ENCODE measurements at places on chromosomes 11 and 22.

- no peak for DNase-seq
Observed at GRCh38 chr22:39938509-39939111, 21.6 kb upstream of the TMA7B start.

GRCh38 chr11:8368194-8368593 is 104.5 kb upstream of the LMO1 start:
- no peak for DNase-seq

DNA sequence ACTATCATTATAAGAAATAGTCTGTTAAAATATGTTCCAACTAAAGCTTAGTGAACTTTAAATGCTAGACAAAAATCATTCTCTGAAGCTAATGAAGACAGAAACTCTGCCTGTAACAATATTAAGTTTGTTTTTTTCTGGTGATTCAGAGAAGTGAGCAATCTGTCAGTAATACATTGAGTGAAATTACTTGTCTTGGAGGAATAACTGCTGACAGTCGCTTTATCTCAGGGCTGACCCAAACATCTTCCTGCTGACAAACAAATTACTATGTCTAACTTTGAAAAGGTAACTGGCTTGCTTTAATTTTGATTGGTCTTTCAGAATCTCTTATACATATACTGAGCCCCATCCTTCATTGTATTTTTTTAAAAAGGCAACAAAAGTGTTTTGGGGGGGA is 264.5 kb downstream of the SOX6 start:
- DNase-seq = no peak

DNA sequence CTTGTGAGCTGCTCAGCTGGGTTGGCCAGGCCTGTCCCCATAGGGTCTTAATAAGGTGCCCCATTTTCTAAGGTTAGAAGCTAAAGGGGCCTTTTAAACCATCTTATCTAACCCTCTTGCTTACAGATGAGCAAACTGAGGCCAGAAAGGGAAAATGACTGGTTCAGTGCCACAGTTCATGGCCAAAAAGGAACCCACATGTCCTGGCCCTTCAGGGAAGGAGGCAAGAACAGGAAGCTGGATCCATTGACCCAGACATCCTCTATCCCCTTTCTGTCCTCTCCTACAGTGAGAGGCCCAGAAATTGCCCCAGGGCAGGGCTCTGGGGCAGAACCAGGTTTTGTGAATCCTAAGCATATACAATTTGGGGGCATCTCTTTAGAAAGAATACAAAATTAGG is 10.0 kb downstream of the PRG3 start:
- no peak for DNase-seq

- DNase-seq = no peak
Observed at GRCh38 chr11:47828284-47828683, 19.9 kb downstream of the NUP160 start.

DNA sequence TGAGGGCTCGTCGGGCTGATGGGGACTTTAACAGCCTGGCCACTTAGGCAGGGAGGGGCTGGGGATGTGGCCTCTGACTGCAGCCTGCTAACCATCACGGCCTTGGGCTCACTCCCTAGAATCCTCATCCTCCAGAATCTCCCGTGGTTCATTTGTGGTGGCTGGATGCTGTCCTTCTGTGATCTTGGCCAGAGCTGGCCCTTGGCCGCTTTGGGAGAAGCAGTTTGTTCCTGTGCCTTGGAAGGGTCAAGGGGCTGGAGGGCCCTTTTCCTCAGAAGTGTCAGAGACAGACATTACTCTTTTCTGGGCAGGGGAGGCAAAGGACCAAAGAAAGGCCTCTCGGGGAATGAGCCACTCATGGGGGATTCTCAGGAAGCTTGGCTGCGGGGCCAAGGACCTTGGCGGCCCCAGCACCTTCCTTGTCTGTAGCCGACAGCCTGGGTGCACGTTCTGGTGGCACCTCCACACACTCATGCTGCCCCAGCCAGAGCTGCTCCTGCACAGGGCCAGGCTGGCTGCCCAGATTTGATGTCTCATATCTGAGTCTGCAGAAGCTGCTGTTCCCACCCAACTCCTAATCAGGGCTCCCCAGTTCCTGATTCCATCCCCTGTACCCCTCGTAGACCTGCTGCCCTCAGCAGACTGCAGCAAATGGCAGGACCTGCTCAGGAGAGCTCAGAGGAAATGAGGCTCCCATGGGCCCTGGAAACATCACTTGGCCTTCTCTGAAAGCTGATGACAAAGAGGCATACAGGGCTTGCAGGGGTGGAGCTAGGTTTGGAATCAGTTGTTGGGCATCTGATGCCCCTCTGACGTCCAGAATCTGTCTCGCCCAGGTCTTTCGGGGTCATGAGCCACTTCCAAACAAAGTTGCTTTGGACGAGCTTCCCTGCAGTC is 107.7 kb downstream of the CTTN start:
- no peak for DNase-seq

GRCh38 chr22:46652847-46653331 is 32.7 kb downstream of the GRAMD4 start:
- no peak for DNase-seq

- DNase-seq = no peak
Observed at GRCh38 chr22:39661842-39662685, 91.5 kb downstream of the CACNA1I start.

DNA sequence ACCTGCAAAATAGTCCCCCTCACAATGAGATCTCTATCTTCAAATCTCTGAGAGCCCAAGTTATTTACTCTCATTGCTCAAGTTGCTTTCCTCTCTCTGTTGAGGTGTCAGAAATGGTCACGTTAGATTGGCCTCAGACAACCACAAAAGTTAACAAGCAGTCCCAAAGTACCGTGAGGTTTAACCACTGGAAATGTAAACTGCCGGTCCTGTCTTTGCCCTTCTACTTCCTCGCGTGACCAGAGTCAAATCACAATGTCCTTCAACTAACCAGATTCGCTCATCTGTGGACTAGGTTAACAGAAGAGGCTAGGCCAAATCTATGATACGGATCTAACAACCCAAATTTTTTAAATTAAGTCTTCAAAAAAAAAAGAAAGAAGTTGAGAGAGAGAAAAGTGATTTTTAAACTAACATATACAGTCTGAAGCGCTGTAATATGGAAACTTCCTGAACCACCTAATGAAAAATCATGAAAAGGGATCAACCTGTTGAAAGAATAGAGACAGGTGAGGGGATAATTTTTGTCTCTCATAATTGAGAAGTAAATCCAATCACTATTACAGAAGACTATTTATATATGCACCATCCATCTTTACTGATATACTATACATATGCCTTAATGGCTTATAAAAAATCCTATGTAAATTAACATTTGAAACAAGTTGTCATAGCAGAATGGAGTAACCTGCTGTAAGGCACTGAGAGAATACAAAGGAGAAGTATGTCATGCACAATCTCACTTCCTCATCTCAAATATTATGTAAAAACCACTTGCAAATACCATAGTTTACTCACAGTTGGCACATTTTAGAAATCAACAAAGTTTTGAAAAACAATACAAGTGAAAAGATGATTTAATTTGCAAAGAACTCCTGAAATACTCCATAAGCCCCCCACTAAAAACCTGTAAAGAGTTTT is 3.3 kb upstream of the JAML start:
- no peak for DNase-seq

- DNase-seq = no peak
Observed at GRCh38 chr11:110762590-110762989, 50.4 kb upstream of the ARHGAP20 start.

- no peak for DNase-seq
Observed at GRCh38 chr11:87440076-87440770, 402.5 kb downstream of the TMEM135 start.

DNA sequence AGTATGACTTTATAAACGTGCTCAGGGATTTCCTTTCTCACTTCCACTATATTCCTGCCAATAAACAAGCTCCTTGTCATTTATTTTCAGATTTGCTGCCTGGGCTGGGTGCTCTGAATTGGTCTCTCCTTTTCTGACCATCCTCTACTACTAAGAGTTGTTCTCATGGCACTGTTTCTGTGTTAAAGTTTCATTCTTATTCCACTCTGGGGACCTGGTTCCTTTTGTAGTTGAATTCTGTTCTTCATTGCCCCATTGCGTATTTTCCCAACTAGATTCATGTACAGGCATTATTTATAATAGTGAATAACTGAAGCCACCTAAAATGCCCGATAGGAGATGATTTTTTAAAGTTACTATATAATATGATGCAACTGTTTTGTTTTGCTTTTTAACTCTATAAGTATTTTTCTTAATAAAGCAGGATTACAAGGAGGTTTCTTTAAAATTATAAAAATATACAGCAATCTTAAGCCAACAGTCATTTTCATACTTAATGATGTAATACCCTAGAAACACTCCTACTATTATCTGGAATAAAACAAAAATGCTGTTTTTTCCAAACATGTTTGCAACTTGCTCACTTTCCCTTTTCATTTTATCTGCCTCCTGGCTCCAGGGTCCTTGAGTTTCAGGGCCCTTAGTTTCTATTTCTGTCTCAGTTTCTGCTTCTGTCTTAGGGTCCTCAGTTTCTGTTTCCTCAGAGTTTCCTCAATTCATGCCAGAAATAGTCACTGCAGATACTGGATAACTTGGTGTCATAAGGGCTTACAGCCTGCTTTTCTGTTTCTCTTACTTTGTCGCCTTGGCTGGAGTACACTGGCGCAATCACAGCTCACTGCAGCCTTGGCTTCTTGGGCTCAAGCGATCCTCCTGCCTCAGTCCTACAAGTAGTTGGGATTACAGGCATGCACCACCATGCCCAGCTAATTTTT is 9.8 kb upstream of the FUT4 start:
- DNase-seq = no peak

DNA sequence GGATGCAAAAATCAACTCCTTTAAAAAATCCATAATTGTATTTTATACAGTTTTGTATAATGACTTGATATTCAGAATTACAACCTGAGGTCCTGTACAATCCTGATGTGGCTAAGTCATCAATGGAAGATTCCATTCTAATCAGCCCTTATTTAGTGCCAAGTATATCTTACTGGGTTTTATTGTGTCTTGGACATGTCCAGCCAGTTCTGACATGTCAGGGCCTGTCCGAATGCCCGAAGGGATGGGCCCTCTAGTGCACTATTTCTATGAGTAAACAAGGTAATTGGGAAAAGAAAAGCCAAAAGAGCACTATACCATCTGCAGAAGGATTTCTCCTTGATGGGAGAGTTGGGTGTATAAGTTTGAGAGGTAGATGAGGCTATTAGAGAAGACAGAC is 412.9 kb downstream of the METTL15 start:
- DNase-seq = no peak

- no peak for DNase-seq
Observed at GRCh38 chr11:31812383-31813381, 1.6 kb upstream of the PAX6 start.

- DNase-seq = peak; percentile 24
Observed at GRCh38 chr11:111081021-111081511, 164.5 kb upstream of the POU2AF2 start.

GRCh38 chr11:62786318-62787004 is 741 bp upstream of the TMEM179B start:
- peak; percentile 70 for DNase-seq
